ENCODE measurements at places on chromosomes 5 and 9. TPM values are rescaled to one million over a fixed set of nuclear protein-coding genes. Genes with fewer than 3 reads are reported as not detected.

DNA sequence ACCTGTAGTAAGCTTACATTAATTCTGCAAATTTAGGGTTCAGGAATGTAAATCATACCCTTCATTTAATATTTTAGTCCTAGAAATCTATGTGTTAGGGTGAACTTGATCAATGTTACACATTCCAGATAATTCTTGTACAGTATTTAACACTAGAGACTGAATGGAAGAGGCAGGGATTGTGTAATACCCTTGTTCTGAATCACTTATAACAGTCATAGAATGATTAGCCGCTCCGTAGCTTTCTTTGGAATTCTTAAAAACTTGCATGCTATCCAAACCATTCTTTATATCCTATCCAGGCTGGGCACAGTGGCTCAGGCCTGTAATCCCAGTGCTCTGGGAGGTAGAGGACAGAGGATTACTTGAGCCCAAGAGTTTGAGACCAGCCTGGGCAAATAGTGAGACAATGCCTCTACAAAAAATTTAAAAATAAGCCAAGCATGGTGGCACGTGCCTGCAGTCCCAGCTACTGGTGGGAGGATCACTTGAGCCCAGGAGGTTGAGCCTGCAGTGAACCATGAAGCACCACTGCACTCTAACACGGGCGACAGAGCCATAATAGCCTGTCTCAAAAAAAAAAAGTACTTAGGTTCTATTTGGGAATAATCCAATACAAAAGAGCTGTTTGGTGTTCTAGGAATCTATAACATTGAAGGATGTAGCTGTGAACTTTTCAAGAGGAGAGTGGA, 8.3 kb downstream of the ZNF483 start:
- DNase-seq: no peak

- DNase-seq: no peak
Measured at GRCh38 chr5:67003685-67003934, 193.0 kb downstream of the CD180 start.

GRCh38 chr5:178216779-178217178, 12.4 kb downstream of the HNRNPAB start:
- no peak for DNase-seq

- DNase-seq: no peak
Measured at GRCh38 chr5:58274191-58274590, 185.7 kb downstream of the PLK2 start.

Gene THBS4
- not detected for total RNA-seq

DNA sequence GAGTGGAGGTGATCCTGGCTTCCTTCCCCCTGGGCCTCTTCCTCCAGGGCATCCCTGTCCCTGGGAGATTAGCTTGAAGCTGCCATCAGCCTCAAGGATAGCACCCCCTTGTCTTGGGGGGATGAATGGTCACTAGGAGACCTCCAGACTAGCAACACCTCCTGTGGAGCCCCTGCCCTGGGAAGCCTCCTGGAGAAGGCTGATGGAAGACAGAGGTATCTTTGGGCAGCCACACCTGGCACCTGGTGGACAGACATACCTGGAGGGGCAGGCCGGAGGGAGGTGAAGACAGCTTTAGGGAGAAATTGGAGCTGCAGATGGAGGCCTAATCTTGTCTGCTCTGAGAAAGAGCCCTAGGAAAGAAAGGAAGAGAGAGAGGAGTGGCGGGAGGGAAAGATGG, 9.0 kb upstream of the TTLL11 start:
- no peak for DNase-seq

DNA sequence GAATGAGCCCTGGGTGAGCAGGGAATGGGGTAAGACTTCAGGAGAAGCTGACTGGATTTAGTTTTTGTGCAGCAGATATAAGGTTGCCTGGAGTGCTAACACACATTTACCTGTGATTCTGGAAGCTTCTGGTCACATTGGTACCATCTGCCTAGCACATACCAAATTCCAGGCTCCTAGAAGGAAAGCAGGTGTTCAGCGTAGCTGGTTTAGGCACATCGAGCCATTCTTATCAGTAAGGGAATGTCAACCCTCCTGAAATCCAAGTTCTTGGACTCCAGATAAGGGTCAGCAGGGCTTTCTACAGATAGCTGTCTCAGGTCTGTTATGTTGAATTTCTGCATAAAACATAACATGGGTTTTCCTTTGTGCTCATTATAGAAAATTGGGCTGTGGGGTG, 10.3 kb downstream of the TCERG1 start:
- no peak for DNase-seq

GRCh38 chr9:82930116-82930515, 132.8 kb downstream of the RASEF start:
- no peak for DNase-seq

Gene C5orf58
- total RNA-seq: not detected

Gene MGAT4B
- 215 TPM for total RNA-seq

DNA sequence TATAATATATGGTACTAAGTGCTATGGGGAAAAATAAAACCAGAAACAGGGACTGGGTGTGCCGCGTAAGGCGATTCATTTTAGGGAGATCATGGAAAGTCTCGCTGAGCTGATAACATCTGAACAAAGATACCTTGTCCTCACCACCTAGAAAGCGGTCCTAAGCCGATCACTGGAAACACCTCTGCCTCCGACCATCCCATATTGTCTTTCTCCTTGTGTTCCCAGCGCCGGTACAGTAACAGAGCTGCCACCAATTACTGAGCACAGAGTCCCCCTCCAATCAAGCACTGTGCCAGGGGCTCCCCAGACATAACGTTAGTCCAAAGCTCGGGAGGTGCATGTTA, 704 bp downstream of the CCDC112 start:
- no peak for DNase-seq

DNA sequence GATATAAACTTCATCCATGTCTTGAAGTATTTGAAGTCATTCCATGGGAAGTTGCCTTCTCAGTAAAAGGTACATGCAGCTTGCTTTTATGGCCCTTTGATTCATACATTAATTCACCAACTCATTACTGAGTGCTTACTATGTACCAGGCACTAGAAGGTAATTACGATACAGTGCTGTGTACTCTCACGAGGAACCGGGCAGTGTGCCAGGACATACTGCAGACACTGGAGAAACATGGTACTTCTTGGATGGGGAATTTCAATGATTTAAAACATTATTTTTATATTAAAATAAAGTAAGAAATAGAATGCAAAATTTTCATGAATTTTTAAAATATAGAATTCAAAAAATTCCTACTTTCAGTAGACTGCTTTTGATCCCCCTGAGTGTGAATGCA, 71.4 kb upstream of the WDR41 start:
- no peak for DNase-seq

GRCh38 chr5:128472036-128472435, 66.0 kb downstream of the FBN2 start:
- DNase-seq: no peak

Gene SAXO1
- total RNA-seq: 0.20 TPM

Gene PRRC1
- 81.7 TPM for total RNA-seq

DNA sequence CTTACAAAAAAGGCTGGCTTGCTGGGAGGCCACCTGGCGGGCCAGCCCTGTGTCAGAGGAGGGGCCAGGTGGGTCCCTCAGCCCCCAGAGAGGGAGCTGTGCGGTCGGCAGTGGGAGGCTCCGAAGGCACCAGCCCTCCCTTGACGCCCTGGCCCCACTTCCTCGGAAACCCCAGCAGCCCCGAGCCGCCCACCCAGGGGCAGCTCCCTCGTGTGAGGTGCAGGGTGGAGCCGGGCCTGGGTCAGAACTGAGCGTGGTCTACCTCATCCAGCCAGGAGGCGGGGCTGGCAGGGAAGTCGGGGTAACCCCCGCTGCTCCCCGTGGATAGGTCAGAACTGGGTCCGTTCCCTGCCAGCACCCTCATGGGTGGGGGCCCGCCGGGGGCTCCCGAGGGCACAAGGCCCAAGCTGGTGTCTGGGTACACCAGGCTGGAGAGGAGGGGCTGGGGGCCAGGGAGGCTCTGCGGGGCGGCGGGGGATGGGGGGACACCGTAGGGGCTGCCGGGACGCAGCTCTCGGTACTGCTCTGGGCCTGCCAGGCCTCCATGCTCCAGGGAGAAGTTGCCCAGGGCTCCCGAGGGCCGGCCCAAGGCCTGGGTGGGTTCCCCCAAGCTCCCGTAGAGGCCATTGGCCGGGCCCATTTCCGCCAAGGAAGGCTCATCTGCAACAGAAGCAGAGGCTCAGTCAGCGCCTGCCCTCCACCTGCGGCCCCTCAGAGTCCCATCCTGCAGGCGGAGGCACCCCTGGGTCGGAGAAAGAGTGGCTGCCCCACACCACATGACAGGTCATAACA, 7.6 kb downstream of the LHX3 start:
- no peak for DNase-seq

- DNase-seq: no peak
Measured at GRCh38 chr5:173742432-173742816, 126.0 kb upstream of the BOD1 start.

- no peak for DNase-seq
Measured at GRCh38 chr9:127112056-127112455, 10.4 kb downstream of the ANGPTL2 start.

All from Caco-2 (cell line).